ENCODE measurements at places on chromosomes 7 and 10.

DNA sequence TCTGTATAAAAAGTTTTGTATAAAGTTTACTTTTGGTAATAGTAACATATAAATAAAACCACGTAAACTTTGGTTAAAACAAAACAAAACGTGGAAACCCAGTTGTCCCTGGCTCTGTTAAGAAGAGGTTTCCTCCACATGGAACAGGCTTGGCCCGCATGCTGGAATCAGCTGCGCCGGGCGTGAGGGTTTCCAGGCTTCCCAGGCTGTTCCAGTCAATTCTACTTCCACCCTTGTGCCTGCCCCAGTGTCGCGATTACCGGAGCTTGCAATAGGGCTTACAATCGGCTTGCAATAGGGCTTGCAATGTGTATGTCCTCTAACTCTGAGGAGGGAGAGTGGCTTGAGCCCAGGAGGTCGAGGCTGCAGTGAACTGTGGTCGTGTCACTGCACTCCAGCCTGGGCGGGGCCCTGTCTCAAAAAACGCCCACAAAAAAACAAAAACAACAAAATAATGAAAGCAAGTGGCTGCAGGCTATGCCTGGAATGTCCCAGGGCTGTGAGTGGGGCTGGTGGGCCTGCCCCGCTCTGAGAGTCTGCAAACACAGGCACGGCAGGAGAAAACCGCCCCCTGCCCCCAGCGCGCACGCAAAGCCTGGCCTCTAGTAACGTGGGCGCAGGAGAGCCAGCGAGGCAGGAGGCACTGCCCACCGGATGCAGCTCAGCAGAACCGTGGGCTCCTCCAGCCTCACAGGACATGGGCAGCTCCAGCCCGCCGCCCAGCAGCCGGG lies 16.3 kb downstream of the CYP2W1 start:
- no peak for DNase-seq

DNA sequence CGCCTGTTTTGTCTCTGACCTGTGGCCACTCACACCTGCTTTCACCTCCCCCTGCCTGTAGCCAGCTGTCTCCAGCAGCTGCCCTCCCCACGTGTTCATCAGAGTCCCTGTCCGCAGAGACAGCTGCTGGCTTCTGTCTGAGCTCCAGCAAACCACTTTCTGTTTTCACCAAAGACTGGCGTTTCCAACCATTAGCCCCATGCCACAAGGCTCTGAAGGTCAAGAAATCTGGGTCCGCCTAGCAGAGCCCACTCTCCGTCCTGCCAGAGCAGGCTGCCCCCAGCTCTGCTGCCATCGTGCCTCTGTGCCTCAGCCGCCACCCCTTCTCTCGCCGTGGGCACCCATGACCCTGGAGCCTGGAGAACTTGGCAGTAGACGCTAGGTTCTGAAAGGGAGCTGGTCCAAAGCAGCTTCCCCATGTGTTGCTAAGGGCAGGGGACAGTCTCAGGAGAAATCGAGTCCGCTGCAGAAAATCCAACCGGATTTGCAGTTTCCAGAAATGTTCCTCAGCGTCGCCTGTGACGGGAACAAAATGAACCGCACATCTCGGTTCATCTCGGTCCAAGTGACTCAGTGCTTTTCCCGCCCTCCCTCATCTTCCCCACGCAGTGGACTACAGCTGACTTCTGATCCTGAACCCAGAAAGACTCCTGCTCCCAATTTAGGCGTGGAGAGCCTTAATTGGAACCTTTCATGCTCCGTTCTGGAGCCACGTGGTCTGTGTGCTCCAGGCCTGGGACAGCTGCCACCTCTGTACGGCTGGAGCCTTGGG lies 28.0 kb downstream of the TMEM120A start:
- DNase-seq: no peak

- no peak for DNase-seq
These were observed 473.8 kb downstream of the KCNMA1 start for GRCh38 chr10:77163670-77164348.

DNA sequence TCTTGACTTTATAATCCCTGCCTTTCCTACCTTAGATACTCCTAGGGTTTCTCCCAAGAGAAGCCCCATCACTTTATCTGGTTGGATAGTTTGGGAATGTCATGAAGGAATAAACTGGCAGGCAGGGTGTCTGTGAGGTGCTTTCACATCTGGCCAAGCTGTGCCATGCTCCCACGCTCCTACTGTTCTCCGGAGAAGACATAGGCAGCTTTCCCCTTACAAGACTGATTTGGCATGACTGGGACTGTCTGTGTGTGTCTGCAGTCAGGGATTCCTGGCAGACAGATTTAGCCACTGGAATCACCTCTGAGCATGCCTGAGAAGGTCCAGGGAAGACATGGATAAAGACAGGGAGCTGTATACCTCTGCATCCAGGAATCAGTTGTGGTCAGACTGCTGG lies 45.3 kb downstream of the HK1 start:
- DNase-seq: no peak

DNA sequence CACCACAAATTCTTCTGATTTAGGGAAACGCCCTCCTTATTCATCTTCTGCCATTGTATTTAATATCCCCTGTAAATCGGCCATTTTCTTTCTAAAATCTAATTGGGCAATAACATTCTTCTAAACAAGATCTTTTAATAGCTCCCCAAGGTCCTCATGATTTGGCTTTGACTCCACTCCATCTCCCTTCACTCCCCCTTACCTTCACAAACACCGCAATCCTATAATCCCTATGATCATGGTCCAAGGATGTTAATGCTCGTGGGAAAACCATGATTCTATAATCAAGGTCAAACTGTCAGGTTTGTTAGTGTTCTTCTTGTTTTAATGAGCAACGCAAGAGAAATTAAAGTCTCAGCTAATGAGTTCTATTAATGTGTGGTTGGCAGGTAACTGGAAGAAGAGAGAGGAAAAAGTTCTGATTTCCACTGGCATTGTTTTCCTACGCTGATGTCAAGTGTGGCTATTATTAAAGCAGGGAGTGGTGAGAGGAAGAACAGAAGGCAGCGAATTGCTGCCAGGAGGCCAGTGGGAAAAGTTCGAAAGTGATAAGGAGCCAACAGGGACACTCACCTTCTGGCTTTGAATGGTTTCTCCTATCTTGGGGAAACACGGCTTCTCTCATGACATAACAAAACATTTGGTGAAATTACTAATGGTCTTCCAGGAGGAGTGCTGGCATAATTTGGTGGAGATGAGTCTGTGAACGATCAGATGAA lies 28.1 kb downstream of the LRRC72 start:
- no peak for DNase-seq

DNA sequence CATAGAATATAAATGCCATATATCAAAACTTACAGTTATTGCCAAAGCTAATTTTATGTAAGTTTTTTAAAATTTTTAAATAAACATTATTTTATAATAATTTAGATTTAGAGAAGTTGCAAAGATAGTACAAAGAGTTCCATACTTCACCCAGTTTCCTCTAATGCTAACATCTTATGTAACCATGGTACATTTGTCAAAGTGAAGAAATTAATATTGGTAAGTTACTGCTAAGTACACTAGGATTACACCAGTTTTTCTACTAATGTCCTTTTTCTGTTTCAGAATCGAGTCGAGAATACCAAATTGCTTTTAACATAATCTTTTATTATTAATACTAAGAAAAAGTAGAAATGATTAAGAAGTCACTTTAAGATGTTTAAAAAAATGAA lies 29.2 kb downstream of the CSGALNACT2 start:
- DNase-seq: no peak

GRCh38 chr10:105259201-105259600 lies 618.1 kb downstream of the SORCS3 start:
- DNase-seq: no peak

DNA sequence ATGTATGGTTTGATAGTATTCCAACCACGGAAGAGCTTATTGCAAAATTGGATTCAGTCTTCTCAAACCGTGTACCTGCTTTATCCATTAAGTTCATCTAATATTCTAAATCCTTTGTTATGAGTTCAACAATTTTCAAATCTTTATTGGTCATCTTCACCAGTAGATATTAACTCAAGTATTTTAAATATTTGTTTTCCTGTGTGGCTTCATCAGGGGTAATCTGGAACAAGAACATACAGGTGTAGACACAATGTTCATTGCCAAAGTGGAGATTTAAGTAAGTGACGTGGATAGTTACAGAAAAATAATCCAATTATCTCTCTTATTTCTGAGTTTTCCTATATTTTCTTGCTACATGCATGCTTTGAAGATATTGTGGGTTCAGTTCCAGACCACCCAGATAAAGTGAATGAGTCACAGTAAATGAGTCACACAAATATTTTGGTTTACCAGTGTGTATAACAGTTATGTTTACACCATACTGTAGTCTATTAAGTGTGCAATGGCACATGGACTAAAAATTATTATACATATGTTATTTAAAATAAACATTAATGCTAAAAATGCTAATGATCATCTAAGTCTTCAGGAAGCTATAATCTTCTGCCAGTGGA lies 429.0 kb upstream of the POT1 start:
- DNase-seq: no peak

DNA sequence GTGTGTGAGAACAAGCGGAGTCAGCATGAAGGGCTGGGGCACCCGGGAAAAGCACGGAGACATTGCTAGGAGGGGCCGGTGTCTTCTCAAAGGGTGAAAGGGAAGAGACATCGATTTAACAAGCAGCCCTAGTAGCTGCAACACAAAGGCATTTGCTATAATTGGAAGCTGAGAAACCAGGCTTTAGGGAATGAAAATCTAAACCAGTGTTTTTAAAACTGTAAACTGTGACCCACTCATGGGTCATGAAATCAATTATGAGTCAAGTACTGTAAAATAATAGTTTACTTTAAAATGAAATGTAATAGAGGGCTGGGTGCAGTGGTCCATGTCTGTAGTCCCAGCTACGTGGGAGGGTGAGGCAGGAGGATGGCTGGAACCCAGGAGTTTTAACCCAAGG lies 128.7 kb upstream of the RHEB start:
- DNase-seq: no peak

- no peak for DNase-seq
These were observed 4.6 kb downstream of the PDIA4 start for GRCh38 chr7:149023662-149024061.

Data from activated CD4-positive, alpha-beta memory T cell treated with anti-CD3 and anti-CD28 coated beads for 36 hours (primary cell).